Right forelimb (tissue), 1 donor: ENCODE measurements at places on chromosomes 6 and 20.

GRCh38 chr6:140459209-140459608 lies 1084.8 kb upstream of the CITED2 start:
- DNase-seq: no peak

DNA sequence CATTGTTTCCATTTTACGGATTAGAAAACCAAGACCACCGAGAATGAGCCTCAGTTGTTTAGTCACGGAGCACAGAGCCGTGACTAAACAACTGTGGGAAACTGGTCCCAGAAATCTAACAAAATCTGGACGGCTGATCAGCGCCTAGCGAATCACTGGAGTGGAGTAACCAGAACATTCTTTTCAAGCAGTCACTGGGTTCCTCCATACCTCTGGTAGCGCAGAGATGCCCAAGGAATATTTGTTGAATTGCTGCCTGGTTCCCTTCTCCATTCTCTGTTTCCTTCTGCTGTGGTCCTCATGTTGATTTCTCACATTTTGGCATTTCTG lies 62.0 kb downstream of the GPX5 start:
- DNase-seq: peak; percentile 43

GRCh38 chr6:166619912-166620311 lies 7.1 kb downstream of the RPS6KA2 start:
- DNase-seq: peak; percentile 61

DNA sequence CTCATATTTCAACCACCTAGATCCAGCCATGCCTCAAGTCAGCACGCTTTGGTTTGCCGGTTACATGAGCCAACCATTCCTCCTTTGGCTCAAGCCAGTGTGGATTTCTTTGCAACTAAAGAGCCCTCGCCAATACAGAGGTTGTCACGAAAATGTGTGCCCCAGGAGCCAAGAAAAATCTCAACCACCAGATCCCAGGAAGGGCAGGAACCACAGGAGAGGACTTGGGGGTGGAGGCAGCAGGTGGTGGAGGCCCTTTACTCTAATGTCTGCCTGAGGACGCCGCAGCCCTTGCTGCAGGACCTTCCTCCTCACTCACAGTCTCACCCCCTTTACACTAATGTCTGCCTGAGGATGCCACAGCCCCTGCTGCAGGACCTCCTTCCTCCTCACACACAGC lies 144.8 kb upstream of the PHACTR3 start:
- no peak for DNase-seq

GRCh38 chr6:166987930-166988329 lies 11.3 kb upstream of the CEP43 start:
- no peak for DNase-seq

- no peak for DNase-seq
These were observed 40.3 kb upstream of the IL20RA start for GRCh38 chr6:137084865-137085617.

- no peak for DNase-seq
These were observed 110.3 kb downstream of the TOX2 start for GRCh38 chr20:44024820-44025580.

DNA sequence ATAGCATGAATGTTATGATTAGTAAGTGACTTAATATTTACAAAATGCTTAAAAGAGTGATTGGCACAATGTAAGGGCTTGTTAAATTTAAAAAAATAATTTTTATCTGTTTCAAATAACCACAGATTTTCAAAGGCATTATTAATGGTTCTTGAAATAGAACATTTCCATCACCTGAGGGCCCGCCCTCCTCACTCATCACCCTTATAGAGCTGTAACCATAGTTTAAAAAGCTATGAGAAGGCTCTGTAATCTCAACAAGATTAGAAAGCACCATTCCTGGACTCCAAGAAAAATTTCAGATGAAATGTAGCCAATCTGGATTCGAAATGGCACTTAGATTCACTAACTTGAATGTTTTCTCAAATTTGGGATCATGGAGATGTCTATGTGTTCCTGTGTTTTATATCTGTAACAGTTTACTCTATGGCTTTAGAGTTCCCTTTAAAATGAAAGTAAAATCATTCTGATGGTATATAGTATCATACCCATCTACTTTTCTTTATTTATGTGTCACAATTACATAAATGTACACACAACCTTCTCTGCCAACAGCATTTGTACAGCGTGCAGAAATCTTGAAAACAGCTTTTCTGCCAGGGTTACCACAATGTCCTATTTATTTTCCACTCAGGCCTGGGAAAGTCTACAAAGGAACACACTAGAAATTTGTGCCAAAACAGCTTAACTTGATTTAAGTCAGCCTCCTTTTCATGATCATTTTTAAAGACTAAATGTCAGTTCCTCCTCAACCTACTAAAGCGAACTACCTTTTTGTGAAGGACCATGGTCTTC lies 207.7 kb downstream of the TBX18 start:
- DNase-seq: no peak

GRCh38 chr6:82617648-82618047 lies 254.0 kb downstream of the TPBG start:
- no peak for DNase-seq

- DNase-seq: no peak
These were observed 28.7 kb downstream of the FKBP1A start for GRCh38 chr20:1364106-1364505.

DNA sequence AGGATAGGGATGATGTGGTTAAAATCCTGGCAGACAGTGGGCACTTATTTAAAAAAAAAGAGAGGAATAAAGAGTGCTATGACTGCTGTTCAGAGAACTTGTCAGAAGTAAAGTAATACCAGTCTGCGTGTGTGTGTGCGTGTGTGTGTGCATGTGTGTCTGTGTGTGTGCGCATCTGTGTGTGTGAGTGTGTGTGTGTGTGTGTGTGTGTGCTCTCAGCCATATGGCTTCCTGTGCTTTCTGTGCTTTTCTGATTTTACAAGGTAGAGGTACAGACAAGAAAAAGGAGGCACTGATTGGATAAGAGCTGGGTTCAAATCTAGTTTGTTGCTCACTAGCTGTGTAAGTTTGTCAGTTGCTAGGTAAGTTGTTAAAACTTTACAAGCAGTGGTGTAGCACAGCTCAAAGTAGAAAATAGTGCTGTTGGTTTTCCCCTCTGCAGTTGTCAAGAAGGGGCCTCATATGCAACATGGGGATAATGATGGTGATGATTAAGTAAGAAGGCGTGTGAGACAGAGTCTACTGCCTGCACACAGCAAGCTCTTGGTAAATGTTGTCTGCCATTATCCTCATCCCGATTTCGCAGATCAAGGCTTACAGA lies 155.3 kb upstream of the ZNF217 start:
- DNase-seq: no peak

DNA sequence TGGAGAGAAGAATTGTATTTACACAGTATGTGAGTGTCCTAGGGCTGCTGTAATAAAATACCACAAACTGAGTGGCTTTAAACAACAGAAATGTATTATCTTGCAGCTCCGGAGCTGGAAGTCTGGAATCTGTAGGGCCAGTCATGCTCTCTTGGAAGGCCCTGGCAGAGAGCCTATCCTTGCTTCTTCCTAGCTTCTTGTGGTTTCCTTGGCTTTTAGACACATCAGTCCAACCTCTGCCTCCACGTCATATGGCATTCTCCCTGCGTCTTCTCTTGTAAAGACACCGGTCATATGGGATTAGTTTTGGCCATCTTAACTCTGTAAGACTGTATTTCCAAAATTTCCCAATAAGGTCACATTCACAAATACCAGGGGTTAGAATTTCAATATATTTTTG lies 10.8 kb downstream of the FNDC1 start:
- DNase-seq: no peak

DNA sequence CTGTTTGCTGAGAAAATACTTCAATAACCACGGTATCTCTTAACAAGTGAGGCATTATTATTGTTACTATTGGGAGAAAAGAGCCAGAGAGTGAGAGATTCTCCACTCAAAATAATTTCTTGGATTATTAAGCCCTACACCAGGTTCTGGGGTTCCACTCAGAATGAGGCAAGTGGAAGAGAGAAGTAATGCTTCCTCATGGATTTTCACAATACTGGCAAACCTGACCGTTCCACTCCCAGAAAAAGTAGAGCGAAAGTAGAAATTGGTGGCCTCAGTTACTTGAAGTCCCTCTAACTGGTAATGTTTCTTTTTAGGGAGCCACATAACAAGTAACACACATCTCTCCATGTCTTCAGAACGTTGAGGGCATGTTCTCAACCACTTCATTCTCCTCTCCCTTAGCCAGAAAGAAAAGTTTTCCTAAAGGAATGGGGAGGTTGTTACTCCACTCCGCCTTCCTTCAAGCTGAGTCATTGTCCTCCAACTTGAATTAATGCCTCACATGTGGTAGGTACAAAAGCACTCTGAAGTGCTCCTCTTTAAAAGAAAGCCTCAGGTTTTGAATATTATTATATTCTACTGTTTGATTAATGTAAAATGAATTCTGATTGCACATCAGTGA lies 1.9 kb downstream of the BAG2 start:
- DNase-seq: no peak

DNA sequence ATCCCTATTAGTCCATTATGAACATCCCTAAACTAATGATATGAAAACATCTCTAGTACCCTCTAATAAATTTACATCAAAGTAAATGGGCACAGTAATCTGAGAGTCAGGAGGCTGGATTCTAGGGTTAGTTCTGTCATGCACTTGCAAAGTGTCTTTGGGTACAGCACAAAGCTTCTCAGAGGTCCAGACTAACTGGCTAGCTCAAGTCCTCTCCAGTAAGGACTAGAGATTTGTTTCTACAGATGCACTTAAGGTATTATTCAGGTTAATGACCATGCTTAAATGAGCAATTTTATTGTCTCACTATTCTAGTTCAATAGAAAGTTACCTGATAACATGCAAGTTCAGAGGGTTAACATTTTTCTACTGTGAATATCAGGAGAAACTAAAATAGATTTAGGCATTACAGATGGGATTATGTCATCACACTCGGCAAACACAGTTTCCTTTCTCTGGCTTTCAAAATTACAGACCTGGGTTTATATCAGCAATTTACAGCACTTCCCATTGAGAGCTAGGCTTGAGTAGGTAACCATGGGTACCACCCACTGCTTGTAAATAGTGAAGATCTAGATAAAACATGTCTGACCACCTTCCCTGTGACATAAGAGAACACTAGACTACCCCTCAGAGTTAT lies 402.9 kb upstream of the RUNX2 start:
- DNase-seq: no peak

DNA sequence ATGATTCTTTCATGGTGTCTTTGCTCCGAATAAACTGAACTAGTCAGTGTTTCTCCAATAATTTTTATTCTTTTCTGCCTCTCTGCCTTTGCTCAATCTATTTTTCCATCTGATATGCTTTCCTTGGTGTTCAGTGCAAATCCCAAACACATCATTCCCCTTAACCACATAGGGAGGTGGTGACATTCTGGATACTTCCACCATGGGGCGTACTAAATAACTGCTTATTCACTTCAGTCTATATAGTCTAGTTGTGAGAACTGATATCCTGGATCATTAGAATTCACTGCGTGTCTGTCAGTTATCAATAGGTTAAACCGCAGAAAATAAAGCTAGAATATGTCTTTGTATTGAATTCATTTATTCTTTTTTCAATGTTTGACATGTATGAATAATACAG lies 83.1 kb downstream of the KCNQ5 start:
- DNase-seq: no peak

DNA sequence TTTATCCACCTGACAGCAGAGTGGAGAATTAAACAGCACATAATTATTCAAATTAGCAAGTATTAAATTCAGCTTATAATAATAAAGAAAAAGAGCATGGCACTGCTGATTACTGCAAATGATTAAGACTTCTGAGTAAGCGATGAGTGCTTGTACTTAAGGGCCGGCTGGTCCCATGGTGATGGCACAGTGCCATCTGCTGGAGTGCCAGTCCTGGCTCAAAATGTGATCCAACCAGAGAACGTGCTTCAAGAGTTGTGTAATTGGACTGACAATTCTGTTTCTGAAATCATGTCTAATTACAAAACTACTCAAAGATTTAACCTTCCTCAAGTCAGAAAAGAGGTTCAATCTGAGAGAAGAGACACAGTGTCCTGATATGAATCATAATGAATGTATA lies 181.6 kb upstream of the RGS17 start:
- no peak for DNase-seq

DNA sequence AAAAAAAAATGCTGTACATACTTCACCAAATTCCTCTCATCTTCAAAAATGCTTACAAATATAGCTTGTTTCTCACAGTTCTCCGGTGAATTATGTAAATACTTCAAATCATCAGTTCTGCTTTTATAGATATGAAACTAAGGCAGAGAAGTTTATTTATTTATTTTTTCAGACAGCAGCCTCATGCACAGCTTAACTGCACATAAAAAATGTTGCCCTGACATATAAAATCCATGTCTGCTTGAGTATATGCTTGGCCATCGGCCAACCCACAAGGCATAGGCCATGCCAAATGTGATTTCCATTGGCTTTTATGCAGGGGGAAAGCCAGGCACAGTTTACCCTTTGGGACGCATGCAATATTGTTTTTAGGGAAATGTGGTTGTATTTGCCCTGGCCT lies 57.3 kb upstream of the PHACTR2 start:
- peak; percentile 50 for DNase-seq

DNA sequence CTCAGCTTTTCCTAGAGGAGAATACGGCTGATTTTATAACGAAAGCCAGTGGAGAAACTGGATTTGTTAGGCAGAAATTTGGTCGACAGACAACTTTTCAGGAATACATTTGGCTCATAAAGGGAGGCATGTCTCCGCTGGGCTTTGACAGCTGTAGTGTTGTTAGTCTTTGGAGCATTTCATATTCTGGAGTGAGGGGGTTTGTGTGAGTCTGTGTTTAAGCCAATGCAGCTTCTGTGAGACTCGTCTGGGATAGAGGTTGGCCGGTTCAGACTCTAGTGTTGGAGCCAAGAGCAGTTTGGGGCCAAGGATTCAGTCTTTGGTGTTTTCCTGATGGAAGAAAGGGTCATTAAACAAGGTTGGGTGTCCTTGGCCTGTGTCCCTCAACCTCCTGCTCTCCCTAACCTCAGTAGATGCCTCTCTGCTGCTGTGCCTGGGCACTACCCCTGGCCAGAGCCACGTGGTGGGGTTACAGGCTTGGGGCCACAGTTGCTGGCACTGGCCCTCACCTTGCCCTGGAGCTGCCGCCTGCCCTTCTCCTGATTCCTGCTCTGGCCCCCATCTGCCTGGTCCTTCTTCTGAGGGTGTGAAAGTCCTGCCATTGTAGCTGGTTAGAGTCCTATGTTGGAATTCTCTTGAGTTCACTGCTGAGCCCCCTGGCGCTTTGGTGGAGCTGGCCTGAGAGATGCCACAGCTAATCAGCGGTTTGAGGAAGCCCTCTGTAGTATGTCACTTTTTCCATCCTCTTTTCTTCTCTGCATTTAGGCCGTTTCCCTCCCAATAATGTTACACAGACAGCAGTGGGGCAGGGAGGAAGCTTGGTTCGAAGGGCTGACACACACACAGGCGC lies 6.9 kb downstream of the PTK7 start:
- peak; percentile 64 for DNase-seq
